Stimulated activated CD8-positive, alpha-beta memory T cell treated with anti-CD3 and anti-CD28 coated beads, Interleukin-7, amount 100 ng/mL, for 1 hour (primary cell): ENCODE measurements at places on chromosomes 2 and 18.

DNA sequence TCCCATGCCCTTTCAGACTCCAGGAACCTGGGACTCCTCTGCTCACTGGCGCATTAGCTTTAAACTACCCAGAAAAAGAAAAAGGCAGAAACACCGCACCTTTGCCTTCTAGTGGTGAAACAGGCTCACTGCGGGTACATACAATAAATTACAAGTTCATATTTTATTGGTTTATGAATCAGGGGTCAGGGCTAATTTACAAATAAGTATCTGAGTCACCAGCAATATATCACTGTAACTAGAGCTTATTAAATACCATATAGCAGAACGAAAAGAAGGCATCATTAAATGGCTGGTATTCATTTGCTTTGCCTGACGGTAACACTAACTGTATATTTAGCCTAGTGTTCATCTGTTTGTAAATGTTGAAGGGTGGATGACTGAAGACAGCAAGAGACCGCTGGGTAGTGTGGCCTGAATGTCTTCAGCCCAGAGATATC is 26.9 kb upstream of the DTNB start:
- no peak for DNase-seq

- no peak for DNase-seq
Measured at GRCh38 chr2:78992807-78993517, 32.5 kb upstream of the REG3G start.

- DNase-seq = no peak
Measured at GRCh38 chr18:51867767-51868166, 472.2 kb upstream of the DCC start.

GRCh38 chr18:44117821-44118220 is 562.9 kb upstream of the SETBP1 start:
- no peak for DNase-seq

DNA sequence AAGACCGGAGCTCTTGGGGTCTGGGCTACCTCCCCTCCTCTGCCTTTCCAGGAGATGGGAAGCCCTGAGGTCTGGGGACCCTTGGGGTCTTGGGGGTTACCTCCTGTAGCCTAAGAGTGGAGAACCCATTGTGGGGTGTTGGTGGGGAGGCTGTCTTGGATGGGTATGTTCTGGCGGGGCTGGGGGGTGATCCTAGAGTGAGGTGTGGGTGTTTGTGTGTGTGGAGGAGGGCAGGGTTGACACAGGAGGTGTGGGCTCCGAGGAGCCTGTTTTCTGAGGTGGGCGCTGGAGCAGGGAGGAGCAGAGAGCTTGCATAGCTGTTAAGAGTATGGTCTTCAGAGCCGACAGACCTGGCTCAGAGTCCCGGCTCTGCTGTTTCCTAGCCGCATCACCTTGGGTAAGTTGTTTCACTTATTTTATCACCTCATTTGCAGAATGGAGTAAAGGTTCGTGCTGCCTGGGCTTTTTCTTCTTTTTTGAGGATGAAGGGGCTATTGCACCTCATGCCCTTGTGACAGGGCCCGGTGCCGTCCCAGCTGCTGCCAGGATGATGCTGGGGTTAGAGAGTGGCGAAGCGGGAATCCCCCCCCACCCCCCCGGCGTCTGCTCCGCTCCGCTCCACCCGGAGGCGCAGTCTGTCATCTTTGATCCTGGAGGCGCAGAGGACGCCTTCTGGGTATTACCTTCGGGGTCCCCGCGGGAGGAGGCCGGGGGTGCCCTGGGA is 17.2 kb downstream of the TET3 start:
- no peak for DNase-seq

- DNase-seq = no peak
Measured at GRCh38 chr18:8056723-8057122, 489.6 kb downstream of the PTPRM start.

- no peak for DNase-seq
Measured at GRCh38 chr2:1811258-1811970, 67.1 kb upstream of the PXDN start.

- no peak for DNase-seq
Measured at GRCh38 chr2:19288291-19288690, 70.1 kb downstream of the OSR1 start.

- no peak for DNase-seq
Measured at GRCh38 chr2:70467831-70468779, 85.5 kb downstream of the TGFA start.
